ENCODE measurements at places on chromosomes 3 and 15. TPM values are rescaled to one million over a fixed set of nuclear protein-coding genes. Genes with fewer than 3 reads are reported as not detected.

The MASP1 gene
- 226 TPM for total RNA-seq

The KLF15 gene
- 34.0 TPM for total RNA-seq

DNA sequence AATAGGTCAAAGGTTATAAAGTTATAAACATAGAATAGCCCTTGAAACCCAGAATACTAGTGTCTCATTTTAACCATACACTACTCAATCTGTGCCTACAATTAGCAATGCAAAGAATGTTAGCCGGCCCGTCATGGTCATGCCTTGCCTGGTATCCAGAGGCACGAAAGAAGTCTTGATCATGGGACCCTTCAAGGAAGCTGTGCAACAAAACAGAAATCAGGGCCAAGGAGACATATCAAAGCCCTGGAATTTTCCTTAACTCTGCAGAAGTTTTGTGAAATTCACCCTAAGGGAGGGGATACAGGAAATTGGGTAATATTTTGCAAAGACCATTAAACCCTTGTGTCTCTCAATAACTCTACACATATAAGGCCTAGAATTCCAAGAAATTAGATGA is 482.4 kb downstream of the ROBO1 start:
- DNase-seq = no peak
- no peaks in the 10 kb centered on the region for H3K4me1 ChIP-seq
- H3K4me3 ChIP-seq = no peak overlapping the region
- no peak overlapping the region for H3K27ac ChIP-seq
- H3K36me3 ChIP-seq = no peaks in the 10 kb centered on the region

- H3K27ac ChIP-seq = peak overlapping the region; percentile 96
- H3K4me1 ChIP-seq = peaks cover 19% of the 10 kb centered on the region
- H3K36me3 ChIP-seq = no peaks in the 10 kb centered on the region
- H3K27me3 ChIP-seq = no peaks in the 10 kb centered on the region
- peak overlapping the region; percentile 72 for H3K4me3 ChIP-seq
Observed at GRCh38 chr3:187743195-187744141, 1.8 kb downstream of the BCL6 start.

DNA sequence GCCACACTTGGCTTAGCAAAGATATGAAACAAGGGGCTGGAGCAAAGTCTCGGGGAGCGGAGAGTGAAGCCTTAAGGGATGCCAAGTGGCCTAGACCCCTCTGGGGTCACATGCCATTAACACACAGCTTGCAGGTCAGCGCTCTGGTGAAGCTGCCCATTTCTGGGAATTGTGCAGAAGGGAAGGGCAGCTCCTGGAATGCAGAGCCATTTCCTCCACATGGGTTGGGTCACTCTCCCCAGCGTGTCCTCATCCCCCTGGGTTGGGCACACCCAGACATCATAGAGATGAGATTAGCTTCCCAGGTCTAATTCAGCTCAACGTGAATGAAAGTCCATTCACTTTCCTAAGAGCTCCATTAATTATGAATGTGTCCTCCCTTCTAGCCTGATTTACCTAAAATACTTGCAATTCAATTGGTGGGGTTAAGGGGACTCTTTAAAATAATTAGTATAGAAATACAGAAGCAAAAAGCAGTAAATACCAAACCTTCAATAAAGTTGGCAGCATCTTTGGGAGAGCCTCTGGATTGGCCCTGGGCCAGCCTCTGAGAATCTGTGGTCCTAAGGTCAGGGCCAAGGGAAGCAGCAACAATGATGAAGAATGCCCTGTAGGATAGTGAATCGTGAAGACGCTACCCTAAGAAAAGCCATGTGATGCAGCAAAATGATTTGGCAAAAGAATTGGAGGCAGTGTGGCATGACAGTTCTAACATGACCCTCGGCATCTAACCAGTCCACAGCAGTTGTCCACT is 17.8 kb downstream of the MRAS start:
- no peak for DNase-seq
- no peaks in the 10 kb centered on the region for H3K27me3 ChIP-seq
- H3K27ac ChIP-seq = peak overlapping the region; percentile 77
- H3K4me3 ChIP-seq = no peak overlapping the region
- H3K4me1 ChIP-seq = peaks cover 48% of the 10 kb centered on the region

GRCh38 chr15:75578173-75578947 is 755 bp downstream of the PTPN9 start:
- H3K4me1 ChIP-seq = peaks cover 35% of the 10 kb centered on the region
- no peaks in the 10 kb centered on the region for H3K36me3 ChIP-seq
- peak overlapping the region; percentile 95 for H3K27ac ChIP-seq
- peak overlapping the region; percentile 57 for H3K4me3 ChIP-seq
- H3K27me3 ChIP-seq = no peaks in the 10 kb centered on the region

Measured in heart right ventricle (tissue), 16 donors.